H9 (cell line): ENCODE measurements at places on chromosomes 7 and 10. TPM values are rescaled to one million over a fixed set of nuclear protein-coding genes. Genes with fewer than 3 reads are reported as not detected.

- DNase-seq = no peak
Measured at GRCh38 chr10:129910861-129911260, 53.2 kb downstream of the EBF3 start.

DNA sequence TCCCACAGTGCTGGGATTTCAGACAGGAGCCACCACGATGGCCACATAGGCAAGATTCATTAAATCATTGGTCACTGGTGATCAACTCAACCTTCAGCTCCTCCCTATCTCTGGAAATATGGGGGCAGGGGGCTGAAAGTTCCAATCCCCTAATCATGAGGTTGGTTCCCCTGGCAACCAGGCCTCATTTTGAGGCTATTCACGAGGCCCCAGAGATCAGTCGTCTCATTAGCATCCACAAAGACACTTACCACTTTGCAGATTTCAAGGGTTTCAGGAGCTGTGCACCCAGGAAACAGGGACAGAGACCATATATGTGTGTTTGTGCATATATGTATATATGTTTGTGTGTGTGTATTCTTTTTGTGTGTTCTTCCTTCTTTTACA lies 7.7 kb upstream of the GUSB start:
- no peak for DNase-seq

DNA sequence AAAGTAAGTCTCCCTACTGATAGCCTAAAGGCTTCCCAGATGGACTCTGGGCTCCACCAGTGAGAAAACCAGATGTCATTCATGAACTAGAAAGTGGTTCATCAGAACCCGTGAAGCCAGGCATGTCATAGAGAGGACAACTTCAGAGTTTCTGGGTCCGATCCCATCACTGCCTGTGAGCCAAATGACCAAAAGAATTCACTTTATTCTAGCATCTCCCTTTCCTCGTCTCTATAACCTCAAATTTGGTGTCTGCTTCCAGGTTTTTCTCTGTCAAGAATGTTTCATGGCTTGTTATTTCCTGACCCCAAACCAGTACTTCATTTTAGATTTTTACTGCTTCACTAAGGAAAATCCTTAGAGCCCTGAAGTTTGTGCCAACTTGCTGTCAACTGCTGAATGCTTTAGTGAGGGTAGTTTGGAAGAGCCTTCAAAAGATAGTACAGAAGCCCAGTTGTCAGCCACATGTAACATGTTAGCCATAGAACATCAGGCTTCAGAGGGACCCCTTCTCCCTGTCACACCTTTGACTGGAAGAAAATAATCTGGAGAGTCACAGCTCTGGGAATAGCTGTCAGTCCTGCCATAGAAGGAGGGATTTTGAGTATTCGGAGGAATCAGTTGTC lies 34.0 kb downstream of the ITGB8 start:
- DNase-seq = no peak

DNA sequence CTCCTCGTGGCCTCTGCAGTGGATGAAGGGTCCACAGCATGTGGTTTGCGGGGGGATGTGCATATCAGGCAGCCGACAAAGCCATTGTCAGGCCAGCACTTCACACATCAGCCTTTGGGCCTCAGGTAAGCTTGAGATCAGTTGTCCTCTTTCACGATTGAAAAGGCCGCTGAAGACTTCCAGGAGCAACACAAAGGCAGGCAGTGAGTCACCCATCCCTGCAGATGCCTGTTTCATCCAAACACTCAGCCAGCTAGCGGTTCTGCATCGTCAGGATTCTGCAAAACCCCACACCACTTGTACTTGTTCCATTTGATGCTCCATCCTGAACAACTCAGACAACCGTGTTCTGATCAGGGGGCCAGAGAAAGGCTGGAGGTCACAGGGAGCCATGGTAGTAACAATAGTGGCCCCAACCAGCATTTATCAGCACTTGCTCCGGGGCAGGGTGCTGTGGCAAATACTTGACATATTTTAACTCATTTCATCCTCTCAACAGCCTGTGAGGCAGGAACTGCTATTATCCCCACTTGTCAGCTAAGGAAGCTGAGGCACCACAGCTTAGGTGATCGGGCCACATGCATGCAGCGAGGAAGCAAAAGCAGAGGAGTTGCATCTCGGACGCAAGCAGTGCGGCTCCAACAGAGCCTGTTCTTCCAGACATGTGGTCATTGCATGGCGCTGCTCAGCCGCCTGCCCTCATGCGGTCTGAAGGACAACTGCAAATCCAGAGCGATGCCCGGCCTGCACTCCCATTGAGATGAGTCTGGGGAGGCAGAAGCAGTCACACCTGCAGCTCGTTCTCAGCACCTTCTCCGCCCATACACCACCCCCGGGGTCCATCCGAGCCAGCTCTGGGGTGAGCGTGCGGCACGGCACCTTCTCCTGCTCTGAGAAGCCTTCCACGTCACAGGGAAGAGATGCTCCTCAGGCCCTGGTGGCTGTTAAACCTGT lies 144.9 kb downstream of the PAXIP1 start:
- peak; percentile 52 for DNase-seq

- DNase-seq = no peak
Measured at GRCh38 chr10:65394502-65395297, 1531.1 kb upstream of the LRRTM3 start.

DNA sequence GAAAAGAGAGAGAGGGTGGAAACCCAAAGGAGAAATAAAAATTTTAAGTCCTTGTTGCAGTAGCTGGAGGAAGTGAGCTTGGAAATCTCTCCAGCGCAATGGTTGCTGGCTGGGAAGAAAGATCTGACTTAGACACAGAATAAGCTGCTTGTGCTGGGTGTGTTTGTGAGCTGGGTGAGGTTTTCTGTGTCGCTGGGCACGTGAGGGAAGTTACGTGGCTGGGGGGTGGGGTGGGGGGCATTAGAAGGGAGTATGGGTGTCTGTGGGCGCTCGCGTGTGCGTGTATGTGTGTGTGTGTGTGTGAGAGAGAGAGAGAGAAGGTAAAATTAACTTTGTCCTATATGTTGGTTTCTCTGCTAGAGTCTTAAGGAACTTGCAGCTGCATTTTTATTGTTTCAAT lies 11.6 kb downstream of the TCF7L2 start:
- no peak for DNase-seq

GRCh38 chr10:80530251-80530650 lies 7.5 kb upstream of the SH2D4B start:
- DNase-seq = no peak

- no peak for DNase-seq
Measured at GRCh38 chr10:16992611-16993119, 136.9 kb downstream of the CUBN start.

The MYOZ1 gene
- 1.5 and 2.4 TPM in 2 replicates for total RNA-seq

The LRRTM3 gene
- 0.96 and 1.1 TPM in 2 replicates for total RNA-seq

The SLC18A3 gene
- total RNA-seq = not detected in 2 replicates

The LLCFC1 gene
- not detected in 2 replicates for total RNA-seq
